ENCODE measurements at places on chromosomes 12 and 14. TPM values are rescaled to one million over a fixed set of nuclear protein-coding genes. Genes with fewer than 3 reads are reported as not detected.

- no peak for DNase-seq
These were observed 440.7 kb downstream of the CCER1 start for GRCh38 chr12:90514325-90514724.

- DNase-seq, result no peak
These were observed 65.6 kb upstream of the OVCH1 start for GRCh38 chr12:29563071-29563470.

- no peak for DNase-seq
These were observed 145.6 kb downstream of the DYRK2 start for GRCh38 chr12:67794161-67794560.

DNA sequence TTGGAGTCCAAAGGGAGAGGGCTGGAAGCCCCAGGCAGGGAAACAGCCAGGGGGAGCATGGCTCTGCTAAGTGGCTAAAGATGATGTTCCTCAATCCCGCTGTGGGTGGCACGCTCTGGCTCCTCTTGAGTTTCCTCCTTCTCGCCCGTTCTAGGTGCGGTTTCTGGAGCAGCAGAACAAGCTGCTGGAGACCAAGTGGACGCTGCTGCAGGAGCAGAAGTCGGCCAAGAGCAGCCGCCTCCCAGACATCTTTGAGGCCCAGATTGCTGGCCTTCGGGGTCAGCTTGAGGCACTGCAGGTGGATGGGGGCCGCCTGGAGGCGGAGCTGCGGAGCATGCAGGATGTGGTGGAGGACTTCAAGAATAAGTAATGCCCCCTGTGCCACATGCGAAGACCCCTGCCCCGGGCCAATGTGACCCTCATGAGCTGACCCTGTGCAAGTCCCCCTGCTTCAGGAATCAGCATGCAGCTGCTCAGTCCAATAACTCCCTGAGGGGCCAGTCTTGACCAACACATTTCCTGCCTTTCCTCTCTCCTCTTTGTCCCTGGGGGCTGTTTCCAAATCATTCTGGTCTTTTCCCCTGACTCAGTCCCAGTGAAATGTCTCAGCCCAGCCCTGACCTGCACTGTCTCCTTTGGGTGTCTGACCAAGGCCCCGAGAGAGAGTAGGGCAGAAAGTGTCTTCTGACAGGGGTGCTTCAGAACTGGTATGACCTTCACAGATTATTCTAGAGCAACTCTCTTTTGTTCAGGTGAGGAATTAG lies 2.1 kb downstream of the KRT7 start:
- DNase-seq, result no peak

- no peak for DNase-seq
These were observed 61.3 kb upstream of the CORO1C start for GRCh38 chr12:108792361-108793292.

- peak; percentile 69 for DNase-seq
These were observed 28.8 kb upstream of the LRRC10 start for GRCh38 chr12:69639400-69640016.

Gene BEGAIN
- total RNA-seq, result not detected

Gene GPR65
- 13.7 TPM for total RNA-seq

Data from B cell (primary cell).